ENCODE measurements at places on chromosomes 7 and 10. TPM values are rescaled to one million over a fixed set of nuclear protein-coding genes. Genes with fewer than 3 reads are reported as not detected.

Gene FXYD4
- total RNA-seq: not detected

Gene CHCHD2
- total RNA-seq: 166 TPM

Gene COL28A1
- total RNA-seq: 0.17 TPM

Gene EGR2
- 1.7 TPM for total RNA-seq

Gene HOXA10
- total RNA-seq: not detected

Gene KIFBP
- total RNA-seq: 40.4 TPM

Gene LRRC17
- total RNA-seq: 103 TPM

Gene AKR1C8
- total RNA-seq: not detected

Gene SEPHS1
- 26.0 TPM for total RNA-seq

Gene MMRN2
- 6.2 TPM for total RNA-seq

Gene CALHM3
- total RNA-seq: not detected

Gene ADAM8
- total RNA-seq: 2.7 TPM

Gene ZP3
- 3.0 TPM for total RNA-seq

Gene OGDHL
- total RNA-seq: 0.26 TPM

Gene BMPER
- total RNA-seq: 18.8 TPM

Gene AP3M1
- total RNA-seq: 47.2 TPM

Gene USP6NL
- total RNA-seq: 11.7 TPM

Gene ANXA7
- 105 TPM for total RNA-seq

Gene FBXO24
- total RNA-seq: 0.13 TPM

Gene FZD8
- total RNA-seq: 14.5 TPM

Gene TET1
- 5.2 TPM for total RNA-seq

Gene PIK3AP1
- total RNA-seq: not detected

Gene DLG5
- 59.4 TPM for total RNA-seq

Gene PEX1
- 13.8 TPM for total RNA-seq

Gene SPDYE5
- not detected for total RNA-seq

Gene PHKG1
- 1.3 TPM for total RNA-seq

Gene SPDYE2
- total RNA-seq: not detected

Gene AFAP1L2
- 1.2 TPM for total RNA-seq

Gene EFCAB10
- 0.13 TPM for total RNA-seq

Gene CCDC172
- total RNA-seq: not detected

Gene TPST1
- 86.1 TPM for total RNA-seq

Gene IL2RA
- not detected for total RNA-seq
